A549 treated with DMSO at 1 μM for 4 hours (cell line): ENCODE measurements at places on chromosomes 5 and 9. TPM values are rescaled to one million over a fixed set of nuclear protein-coding genes. Genes with fewer than 3 reads are reported as not detected.

C5orf46 gene
- total RNA-seq, result not detected in 5 replicates

AMBP gene
- 6.4 to 8.9 TPM (median 7.8 TPM) in 5 replicates for total RNA-seq

HTR1A gene
- total RNA-seq, result not detected in 5 replicates

GLRA1 gene
- not detected in 5 replicates for total RNA-seq

THOC3 gene
- 53.2 to 62.1 TPM (median 56.5 TPM) in 5 replicates for total RNA-seq

NOXA1 gene
- total RNA-seq, result 0.66 to 1.7 TPM (median 1.4 TPM) in 5 replicates

CXXC5 gene
- total RNA-seq, result 20.6 to 27.2 TPM (median 24.8 TPM) in 5 replicates
